Activated naive CD4-positive, alpha-beta T cell treated with anti-CD3 and anti-CD28 coated beads for 36 hours (primary cell): ENCODE measurements at places on chromosomes 16 and 17.

DNA sequence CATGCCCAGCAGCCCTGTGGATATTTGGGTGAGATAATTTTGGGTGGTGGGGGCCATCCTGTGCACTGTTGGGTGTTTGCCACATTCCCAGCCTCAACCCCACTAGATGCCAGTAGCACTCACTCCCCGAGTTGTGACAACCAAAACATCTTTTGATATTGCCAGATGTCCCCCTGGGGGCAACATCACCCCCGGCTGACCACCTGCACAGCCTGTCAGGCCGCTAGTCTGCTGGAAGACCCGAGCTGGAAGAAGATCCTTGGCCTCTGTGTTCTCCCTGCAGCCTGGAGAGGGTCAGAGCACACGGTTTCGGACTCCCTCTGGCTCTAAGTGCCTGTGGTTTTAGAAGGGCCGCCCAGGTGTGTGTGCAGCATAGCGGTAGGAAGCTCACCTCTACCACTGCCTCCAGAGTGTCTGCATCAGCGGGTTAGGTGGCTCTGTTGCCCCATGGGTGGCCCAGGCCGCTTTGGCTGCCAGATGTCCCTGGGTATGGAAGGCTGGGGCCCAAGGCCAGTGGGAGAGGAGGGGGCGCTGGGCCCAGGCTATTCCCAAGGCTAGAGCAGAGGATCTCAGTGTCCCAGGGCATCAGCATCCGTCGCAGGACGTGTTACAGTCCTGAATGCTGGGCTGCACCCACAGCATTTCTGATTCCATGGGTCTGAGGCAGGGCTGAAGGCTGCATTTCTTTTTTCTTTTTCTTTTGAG, 195.8 kb upstream of the GSE1 start:
- peak; percentile 3 for DNase-seq

GRCh38 chr16:73064212-73064993, 16.5 kb upstream of the ZFHX3 start:
- DNase-seq = no peak

DNA sequence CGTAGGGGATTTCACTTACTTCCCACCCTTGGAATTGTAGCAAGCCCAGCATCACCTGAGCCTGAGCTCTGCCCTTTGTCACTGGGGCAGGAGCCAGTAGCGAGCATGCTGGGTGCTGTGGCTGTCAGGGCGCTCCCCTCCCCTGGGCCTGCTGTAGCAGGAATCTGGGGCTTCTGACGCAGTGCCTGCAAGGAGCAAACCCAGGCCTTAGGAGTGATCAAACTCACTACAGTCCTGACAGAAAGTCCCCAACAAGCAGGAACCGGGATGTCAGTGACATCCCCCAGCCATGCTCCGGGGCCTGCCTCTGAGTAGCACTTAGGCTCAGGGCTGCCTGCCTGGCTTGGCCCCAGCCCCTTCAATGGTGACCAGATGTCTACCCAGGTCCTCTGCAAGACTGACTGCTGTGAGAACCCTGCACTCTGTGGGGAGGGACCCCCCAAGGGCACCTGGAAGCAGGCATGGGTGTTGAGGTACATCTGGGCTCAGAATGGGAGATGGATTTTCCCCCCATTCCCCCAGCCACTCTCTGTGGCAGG, 23.5 kb downstream of the PLD6 start:
- DNase-seq = peak; percentile 30

GRCh38 chr17:50820651-50821050, 14.7 kb upstream of the WFIKKN2 start:
- DNase-seq = no peak

DNA sequence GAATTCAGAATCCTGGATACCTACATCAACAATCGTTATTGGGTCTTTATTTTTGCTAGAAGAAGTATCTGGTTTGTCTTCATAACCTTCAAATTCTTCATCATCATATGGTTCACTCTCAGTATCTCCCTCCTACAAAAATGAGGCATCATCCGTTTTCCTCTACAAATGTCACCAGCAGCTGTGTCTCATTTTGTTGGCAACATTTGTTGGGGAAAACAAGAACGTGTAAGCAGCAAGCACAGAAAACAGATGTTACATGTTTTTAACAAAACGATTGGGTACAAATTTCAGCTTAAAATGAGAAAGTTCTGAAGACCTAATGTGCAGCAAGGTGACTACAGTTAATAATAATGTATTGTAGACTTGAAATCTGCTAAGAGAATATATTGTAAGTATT, 8.7 kb downstream of the CCDC47 start:
- DNase-seq = no peak

DNA sequence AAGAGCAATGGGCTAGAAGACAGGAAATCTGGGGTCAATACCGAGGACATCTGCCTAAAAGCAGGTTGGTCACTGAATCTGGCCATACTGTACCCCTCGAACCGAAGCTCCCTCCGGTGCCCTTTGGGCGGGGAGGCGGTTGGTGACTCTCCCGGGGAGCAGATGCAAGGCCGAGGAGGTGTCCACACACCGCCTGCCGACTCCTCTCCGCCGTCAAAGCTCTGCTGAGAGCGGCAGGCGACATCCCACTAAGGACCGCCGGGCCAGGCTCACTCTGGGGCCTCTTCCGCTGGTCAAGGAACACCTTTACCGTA, 458 bp downstream of the ZNF200 start:
- no peak for DNase-seq

- peak; percentile 3 for DNase-seq
These were observed 62.2 kb downstream of the PITPNC1 start for GRCh38 chr17:67439269-67439668.
